T-cell (primary cell): ENCODE measurements at places on chromosomes 16 and 17. TPM values are rescaled to one million over a fixed set of nuclear protein-coding genes. Genes with fewer than 3 reads are reported as not detected.

GP2 gene
- 12.0 TPM for total RNA-seq

PLK1 gene
- total RNA-seq = 4.6 TPM

HOXB5 gene
- total RNA-seq = not detected

GPRC5C gene
- total RNA-seq = not detected

SDR42E1 gene
- total RNA-seq = 5.0 TPM

SMPD3 gene
- total RNA-seq = 1.7 TPM

KRT17 gene
- total RNA-seq = not detected

AFMID gene
- 5.9 TPM for total RNA-seq

TMEM235 gene
- not detected for total RNA-seq

SEPTIN12 gene
- total RNA-seq = not detected

MYCBPAP gene
- 2.8 TPM for total RNA-seq

LPO gene
- not detected for total RNA-seq

NAE1 gene
- 75.0 TPM for total RNA-seq

TVP23A gene
- 0.13 TPM for total RNA-seq

CACNA1G gene
- not detected for total RNA-seq

CLUH gene
- 67.2 TPM for total RNA-seq

TP53TG3C gene
- not detected for total RNA-seq

CBLN1 gene
- total RNA-seq = not detected
